ENCODE measurements at places on chromosomes 6 and 20.

- DNase-seq, result no peak
Measured at GRCh38 chr6:151445482-151445881, 6.4 kb downstream of the RMND1 start.

DNA sequence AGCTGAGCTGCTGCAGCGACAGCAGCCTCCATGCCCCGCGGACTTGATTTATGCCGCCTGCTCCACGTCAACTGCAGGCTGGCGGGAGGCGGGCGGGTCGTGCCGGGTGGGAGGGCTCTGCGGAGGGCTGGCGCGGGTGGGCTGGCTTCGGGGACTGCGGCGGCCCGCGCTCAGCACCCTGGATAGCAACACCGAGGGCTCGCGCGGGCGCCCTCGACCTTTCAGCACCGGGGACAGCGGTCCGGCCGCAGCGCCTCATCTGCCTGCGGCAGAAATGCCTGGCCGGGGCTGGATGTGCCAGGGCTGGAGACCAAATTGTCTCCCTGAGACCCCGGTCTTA lies 792 bp downstream of the SNAP25 start:
- no peak for DNase-seq

DNA sequence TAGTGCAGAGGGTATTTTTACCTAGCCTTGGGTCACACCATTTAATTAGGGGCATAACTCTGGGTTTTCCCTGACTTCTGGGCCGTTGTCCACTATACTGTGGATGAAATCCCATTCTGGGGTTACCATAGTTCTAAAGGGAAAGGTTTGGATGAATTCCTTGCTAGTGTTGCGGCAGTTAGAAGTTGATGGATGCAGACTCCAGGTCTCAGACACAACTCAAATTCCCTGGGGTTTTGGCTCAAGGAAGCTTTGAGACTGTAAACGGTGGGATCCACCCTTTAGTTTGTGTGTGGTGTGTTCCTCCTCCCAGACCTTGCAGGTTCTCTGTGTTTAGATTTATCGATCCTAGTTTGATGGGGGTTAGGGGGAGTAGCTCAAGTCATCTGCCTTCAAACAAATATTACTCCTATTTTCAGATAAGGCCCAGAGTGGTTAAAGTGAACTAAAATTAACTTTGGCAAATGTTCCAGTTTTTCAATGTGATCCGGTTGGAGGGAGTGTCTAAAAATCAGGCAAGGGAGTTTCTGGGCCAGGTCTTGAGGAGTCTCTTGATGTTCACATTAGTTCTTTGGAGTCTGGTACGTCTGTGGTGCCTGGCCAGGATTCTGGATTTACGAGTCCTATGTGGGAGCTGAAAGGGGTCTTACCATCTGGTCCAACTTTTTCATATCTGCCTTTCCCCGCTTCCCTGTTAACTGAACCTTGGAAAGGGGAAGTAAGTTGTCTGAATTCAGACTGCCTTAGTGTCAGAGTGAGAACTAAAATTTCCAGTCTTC lies 1.5 kb downstream of the RALY start:
- DNase-seq, result no peak

DNA sequence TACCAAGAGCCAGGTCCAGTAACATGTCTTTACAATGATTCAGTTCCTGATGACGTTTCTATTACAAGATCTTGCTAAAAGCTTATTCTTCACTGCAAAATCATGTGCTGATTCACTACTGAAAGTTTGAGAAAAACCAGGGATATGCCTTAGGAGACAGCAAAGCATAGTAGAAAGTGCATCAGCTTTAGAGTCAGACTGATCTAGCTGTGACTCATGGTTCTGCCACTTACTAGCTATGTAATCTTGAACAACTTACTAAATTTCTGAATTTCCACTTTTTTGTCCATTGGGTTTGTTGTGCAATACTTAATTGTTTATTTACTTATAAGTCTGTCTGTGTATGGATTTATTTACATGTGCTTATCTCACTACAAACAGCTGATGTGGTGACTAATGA lies 198.5 kb upstream of the RSPO3 start:
- DNase-seq, result no peak

GRCh38 chr6:16514249-16514648 lies 247.0 kb downstream of the ATXN1 start:
- no peak for DNase-seq

DNA sequence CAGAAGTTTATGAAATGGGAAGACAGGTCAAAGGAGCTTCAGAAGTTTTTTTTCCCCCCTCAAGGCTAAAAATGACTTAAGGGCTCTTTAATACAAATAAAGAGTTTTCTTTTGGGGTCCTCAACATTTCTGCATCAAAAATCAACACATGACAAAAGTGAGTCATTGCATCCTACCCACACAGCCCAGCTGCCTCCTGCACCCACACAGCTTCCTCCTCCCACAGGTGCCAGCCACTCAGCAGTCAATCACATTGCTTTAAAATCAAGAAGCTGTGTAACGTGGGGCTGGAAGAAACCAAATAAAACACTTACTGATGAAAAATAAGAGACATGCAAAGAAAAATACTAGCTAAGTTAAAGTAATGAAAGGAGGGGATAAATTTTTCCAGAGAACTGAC lies 68.5 kb downstream of the MAP3K5 start:
- DNase-seq, result no peak

DNA sequence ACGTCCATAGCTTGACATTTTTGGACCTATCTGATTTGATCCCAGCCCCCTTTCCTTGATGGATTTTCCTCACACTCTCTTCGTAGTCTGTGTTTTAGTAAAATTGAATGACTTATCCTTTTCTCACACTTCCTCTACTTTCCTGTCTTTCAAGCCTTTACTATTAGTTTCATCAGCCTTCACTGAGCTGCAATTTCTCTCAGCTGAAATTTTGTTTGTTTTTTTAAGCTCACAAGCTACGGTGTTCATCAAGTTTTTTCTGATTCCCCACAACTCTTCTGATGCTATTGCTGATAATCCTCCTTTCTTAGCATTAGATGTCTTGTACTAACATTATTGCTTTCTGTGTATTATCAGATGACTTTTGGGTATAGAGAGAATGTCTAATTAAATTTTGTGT lies 263.7 kb downstream of the TBX18 start:
- DNase-seq, result no peak

DNA sequence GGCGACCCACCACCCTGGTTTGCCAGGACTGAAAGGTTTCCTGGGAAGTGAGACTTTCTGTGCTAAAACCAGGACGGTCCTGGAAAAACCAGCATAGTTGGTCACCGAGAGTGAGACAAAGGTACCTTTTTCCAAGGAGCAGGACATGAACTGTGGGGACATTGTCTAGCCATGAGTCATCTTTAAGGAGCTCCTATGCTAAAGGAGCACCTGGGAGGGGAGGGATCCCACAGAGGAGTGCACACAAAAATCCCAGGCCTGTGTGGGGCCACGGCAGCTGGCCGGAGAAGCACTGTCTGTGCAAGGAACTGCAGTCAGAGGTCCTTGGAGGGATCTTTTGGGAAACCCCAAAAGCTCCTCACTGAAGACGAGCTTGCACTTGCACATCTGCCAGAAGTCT lies 109.1 kb upstream of the PLEKHG1 start:
- DNase-seq, result no peak

GRCh38 chr6:5457983-5458683 lies 196.8 kb downstream of the FARS2 start:
- DNase-seq, result no peak

- no peak for DNase-seq
Measured at GRCh38 chr6:4496284-4496683, 279.9 kb upstream of the CDYL start.

- no peak for DNase-seq
Measured at GRCh38 chr6:170535004-170535403, 18.1 kb downstream of the PSMB1 start.

DNA sequence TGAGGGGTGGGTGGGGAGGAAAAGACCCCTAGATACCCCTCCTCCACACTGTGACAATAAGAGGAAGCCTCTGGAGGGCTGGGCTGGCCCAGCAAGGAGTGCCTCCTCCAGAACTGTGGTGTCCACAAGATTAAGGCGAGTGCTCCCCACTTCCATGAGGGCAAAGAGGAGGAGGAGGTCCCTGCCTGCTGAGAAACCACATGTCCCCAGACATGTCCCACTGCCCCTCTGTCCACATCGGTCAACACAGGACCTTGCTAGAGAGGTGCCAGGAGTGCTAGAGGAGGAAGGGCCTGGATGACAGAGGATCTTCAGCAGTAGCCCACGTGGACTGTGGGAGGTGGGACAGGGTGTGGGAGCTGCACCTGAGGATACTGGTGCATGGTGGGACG lies 3.1 kb downstream of the RAET1G start:
- no peak for DNase-seq

GRCh38 chr6:108156180-108156937 lies 9.5 kb upstream of the NR2E1 start:
- no peak for DNase-seq

DNA sequence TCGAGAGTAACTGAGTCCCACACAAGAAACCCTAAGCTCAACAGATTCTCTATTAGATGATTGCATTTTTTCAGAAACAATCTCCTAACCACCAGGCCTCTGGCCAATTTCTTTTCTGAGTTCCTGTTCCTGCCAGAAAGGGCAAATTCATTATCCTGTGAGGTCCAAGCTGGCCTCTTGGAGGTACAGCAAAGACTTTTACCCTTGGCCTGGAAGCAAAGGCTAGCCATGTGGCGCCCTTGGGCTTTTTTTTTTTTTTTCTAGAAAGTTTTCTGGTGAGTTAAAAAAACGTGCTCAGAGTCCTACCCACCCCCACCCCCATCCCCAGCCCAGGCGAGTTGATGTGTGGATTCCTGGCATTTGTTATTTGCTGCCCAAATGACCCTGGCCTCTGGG lies 59.0 kb upstream of the EEF1A1 start:
- DNase-seq, result no peak

GRCh38 chr6:22071270-22072041 lies 225.4 kb downstream of the PRL start:
- peak; percentile 6 for DNase-seq

DNA sequence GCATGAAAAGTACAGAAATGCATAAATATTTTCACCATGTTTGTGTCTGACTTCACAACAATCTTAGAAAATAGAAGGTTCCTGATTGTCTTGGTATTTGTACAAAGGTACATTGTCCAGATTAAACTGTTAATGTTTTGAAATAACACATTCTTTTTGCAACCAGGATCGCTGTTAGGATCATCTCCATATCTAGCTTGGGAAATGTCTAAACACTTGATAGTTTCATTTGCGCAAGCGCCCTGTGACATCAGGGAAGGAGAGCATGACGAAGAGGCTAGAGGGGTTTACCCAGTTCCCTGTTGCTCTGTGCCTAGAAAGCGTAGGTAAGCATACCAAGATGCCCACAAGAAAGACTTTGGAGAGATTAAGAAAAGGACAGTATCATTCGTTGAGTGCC lies 19.4 kb downstream of the ALDH8A1 start:
- no peak for DNase-seq

GRCh38 chr6:13796781-13797180 lies 17.6 kb downstream of the MCUR1 start:
- DNase-seq, result no peak

- DNase-seq, result no peak
Measured at GRCh38 chr6:11931296-11932035, 80.6 kb upstream of the HIVEP1 start.

DNA sequence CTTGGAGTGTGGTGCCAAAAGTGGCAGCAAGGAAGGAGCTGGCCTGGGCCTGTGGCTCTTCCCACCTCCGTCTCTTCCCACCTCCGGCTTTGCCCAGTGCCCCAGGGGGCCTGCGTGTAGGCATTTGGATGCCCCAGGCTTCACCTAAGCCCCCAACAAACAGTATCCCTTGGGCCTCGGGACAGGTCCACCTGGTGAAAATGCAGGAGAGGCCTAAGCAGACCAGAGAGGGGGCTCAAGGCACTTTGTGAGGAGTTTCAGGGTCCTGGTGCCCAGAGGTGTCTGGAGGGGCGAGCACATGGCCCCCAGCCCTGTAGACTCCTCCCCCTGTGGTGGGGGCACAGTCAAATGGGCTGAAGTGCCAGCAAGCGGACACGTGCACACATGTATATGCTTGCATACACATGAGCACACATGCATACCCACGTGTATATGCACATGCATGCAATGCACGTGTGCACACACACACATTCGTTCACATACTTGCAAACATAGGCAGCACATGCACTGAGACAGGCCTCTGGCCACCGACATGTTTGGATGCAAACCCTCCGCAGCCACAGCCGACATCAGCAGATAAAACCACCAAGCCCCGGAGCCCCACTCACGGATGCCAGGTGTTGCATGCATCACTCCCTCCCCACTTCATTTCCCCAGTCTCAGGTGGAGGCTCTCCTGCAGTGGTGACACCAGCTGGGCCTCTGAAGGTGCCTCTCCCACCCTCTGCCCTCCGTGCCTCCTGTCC lies 124.5 kb downstream of the TAF4 start:
- no peak for DNase-seq

- DNase-seq, result no peak
Measured at GRCh38 chr6:116307633-116308032, 27.9 kb upstream of the TSPYL1 start.

All from NCI-H1694 treated with DMSO at 0.1 percent for 48 hours (cell line).